ENCODE measurements at places on chromosomes 12 and 14.

- DNase-seq, result no peak
Measured at GRCh38 chr14:77579780-77580179, 36.7 kb downstream of the SPTLC2 start.

DNA sequence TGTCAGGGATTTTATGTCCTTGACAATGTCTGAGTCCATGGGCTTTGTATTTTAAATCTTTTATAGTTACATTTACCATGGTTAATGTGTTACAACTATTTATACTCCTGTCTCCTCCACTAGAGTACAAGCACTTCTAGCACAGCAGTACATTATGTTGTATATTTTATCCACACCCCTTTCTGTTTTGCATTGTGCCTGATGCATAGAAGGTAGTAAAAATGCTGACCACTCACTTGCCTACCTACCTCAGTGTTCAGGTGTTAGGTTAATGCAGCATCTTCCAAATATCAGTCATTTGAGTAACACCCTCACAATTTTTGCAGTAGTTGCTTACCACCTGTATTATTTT, 31.1 kb upstream of the SLC38A2 start:
- DNase-seq, result no peak

GRCh38 chr12:65859519-65859918, 35.2 kb downstream of the HMGA2 start:
- DNase-seq, result no peak

GRCh38 chr14:30559638-30560091, 707 bp downstream of the G2E3 start:
- peak; percentile 16 for DNase-seq

GRCh38 chr14:68397371-68397811, 395.5 kb downstream of the ZFP36L1 start:
- no peak for DNase-seq

Measured in AML-193 (cell line).